ENCODE measurements at places on chromosomes 1 and 21. TPM values are rescaled to one million over a fixed set of nuclear protein-coding genes. Genes with fewer than 3 reads are reported as not detected.
A peak's percentile ranks its signal among the peaks of the same experiment; 100 is the strongest.

PRKAA2 gene
- 8.4 TPM for total RNA-seq

AUNIP gene
- 6.2 TPM for total RNA-seq

RAB42 gene
- total RNA-seq: 14.5 TPM

DENND2C gene
- total RNA-seq: 0.29 TPM

PRELP gene
- total RNA-seq: not detected

CD2 gene
- not detected for total RNA-seq

TMCO2 gene
- not detected for total RNA-seq

FCGR3A gene
- not detected for total RNA-seq

PTTG1IP gene
- total RNA-seq: 311 TPM

RXRG gene
- not detected for total RNA-seq

SFN gene
- 213 TPM for total RNA-seq

DNA sequence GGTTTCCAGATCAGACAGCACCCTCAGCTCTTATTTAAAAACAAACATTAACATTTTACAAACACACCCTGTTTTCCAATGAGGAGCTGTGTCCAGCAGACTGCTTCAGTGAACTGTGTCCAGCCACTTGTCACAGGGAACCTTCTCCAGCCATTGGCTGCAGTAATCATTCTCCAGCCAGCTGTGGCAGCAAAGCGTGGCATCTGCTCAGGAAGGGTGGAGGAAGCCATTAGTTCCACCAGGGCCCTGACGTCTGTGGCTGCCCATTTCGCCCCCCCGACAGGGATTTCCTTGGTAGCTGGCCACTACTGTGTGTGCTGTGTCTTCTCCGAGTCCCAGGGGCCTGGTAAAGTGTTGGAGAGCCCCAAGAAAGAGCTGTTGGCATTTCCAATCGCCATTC, 62.9 kb upstream of the SELENON start:
- peak; percentile 78 for DNase-seq

DNA sequence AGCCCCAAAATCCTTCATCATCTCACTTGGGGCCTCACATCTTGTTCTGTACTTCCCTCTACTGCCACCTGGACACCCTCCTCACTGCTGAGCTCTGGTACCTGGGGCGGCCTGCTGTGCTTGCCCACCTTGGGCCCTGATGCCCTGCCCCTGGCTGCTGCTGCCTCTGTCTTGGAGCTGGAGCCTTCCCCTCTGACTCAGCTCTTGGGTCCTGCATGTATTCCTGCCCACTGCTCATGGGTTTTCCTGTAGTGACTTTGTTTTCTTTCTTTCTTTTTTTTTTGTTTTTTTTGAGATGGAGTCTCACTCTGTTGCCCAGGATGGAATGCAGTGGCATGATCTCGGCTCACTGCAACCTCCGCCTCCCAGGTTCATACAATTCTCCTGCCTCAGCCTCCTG, 37.5 kb downstream of the TRAPPC10 start:
- no peak for DNase-seq

DNA sequence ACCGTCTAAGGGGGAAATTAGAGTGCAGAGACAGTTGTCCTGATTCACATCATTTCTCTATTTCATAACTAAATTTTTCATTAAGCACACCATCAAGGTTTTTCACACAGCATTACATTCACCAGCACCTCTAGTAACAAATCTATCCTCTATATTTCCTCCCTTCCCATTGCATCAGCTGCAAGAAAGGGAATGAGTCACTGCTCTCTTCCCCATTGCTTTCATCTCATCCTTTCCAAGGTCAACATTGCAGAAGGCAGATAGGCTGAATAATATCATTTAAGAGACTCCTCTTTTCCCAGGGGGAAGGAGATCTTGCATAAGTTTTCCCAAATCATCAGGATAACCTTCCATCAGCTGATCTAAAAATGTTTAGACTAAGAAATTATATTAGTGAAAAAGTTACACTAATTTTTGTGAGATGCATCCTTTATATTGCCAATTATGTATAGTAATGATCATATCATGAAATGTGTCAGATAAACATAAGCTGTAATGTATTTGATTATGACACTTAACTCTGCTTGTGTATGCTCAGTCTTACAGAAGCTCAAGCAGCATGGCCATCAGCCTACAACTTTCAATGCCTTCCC, 4.3 kb downstream of the INTS7 start:
- no peak for DNase-seq

GRCh38 chr21:28705616-28706015, 287.1 kb downstream of the LTN1 start:
- no peak for DNase-seq

DNA sequence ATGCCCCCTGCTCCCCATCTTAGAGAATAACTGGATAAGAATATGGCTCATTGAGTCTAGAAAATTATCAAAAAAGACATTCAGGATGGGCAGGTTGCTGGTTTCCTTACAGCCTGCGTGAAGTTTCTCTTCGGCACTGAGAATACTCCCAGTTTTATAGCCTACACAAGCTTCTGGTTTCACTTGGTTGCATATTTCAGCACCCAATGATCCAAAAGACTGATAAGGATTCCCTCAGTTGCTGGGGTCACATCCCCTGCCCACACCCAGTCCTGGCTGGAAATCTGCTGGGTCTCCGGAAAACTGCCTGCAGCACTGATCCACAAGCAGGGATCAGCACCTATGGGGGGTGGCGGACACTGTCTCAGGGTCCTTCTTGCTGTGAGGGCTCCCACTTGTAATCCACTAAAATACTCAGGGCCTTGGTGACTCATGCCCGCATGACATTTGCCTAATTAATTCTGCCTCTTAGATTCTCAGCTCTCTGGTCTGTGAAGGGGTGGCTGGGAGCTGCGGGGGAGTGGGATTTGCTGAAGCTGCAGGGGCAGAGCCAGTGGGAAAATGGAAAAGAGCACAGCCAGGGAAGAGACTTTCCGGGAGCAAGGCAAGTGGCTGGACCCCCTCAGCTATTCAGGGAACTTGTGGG, 142.5 kb downstream of the ZNF648 start:
- no peak for DNase-seq

- DNase-seq: no peak
These were observed 35.1 kb upstream of the GRIK3 start for GRCh38 chr1:37069406-37069805.

DNA sequence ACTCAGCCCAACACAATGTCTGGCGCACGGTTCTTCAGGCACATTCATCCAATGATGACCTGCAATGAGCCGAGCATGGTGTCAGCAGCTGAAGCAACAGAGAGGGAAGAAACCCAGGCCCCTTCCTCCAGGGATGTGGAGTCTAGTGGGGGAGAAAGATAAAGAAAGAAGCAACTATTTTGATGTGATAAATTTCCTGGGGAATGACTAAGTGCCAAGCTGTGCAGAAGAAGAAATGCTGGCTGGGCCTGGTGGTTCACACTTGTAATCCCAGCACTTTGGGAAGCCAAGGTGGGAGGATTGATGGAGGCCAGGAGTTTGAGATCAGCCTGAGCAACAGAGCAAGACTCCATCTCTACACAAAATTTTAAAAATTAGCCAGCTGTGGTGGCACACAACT, 561.8 kb downstream of the KIF26B start:
- no peak for DNase-seq

- no peak for DNase-seq
These were observed 68.4 kb upstream of the TLR5 start for GRCh38 chr1:223211323-223211985.

- peak; percentile 1 for DNase-seq
These were observed 34.2 kb downstream of the KRTAP10-1 start for GRCh38 chr21:44505673-44506278.

DNA sequence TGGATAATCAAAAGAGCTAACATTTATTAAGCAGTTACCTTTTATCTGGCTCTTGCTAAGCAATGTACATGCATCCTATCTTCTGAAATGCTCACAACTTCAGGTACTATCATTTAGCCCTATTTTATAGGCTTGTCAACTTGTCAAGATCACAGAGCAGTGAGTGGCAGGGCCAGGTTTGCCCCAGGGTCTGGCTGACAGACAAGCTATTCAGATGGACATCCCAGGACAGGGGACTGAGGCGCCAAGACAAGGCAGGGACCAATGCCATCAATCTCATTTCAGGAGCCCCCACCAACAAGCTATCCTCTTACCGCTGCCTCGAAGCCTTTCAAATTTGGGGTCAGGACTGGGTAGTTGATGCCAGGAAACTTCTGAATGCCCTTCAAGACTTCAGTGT, 8.9 kb downstream of the HMGCL start:
- DNase-seq: no peak

DNA sequence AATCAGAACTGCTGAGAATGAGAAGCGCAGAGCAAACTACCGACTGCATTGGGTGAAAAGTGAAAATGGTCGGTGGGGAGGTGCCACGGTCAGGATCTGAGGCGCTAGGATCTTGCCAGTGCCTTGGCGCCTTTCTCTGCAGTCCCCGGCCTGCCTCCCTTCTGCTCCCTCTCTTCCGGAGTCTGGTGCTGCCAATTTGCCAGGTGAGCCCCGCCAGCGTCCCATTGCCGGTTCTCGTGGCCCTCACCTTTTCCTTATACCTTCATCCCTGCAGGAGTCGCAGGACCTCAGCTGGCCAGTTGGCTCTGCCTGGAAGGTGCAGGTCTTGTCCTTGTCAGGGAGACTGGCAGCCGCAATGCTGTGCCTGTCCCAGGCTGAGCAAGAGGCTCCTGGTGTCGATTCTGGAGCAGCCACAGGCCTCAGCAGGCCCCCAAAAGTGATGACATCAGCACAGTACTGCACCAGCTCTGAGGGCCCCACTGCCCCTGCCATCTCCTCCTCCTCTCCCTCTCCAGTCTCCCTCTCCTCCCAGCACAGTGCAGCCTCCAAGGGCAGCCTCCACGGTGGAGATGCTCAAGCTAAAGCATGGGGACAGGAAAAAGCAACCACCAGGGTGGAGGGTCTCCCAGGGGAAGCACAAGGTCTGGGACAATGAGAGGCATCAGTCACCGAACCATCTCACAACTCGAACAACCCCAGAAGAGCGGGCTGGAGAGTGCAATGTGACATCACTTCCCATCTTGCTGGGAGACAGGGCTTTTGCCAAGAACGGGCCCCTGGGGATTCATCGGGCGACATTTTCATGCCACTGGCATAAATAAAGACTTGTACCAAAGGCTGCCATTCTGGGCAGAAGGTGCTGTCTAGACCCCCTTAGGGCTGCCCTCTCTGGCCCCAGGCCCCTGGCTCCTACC, 37.1 kb upstream of the H6PD start:
- no peak for DNase-seq

GRCh38 chr1:107965110-107965991, at the start of gene VAV3:
Gene VAV3, minus strand, starts transcription at chr1:107965180. Its CDS starts 311 bp downstream, at chr1:107964869.
- no peak for DNase-seq

DNA sequence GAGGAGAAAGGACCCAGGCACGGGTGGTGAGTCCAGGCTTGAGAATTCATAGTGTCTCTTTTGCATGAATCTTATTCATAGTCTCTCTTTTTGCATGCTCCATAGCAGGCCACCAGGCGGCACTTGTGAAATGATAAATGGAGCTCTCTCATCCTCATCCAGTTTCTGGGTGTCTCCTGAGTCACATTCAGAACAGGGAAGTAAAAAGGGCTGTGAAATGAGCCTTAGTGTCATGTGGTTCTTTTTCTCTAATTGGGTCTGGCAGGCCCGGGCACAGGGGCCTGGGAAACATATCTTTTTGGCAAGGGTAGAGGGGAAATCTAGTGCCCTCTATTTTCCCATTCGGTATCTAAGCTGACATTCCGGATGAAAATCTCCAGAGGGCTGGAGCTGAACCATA, 19.1 kb upstream of the NCF2 start:
- no peak for DNase-seq

- DNase-seq: no peak
These were observed 456.2 kb downstream of the KCNT2 start for GRCh38 chr1:196152086-196152485.

DNA sequence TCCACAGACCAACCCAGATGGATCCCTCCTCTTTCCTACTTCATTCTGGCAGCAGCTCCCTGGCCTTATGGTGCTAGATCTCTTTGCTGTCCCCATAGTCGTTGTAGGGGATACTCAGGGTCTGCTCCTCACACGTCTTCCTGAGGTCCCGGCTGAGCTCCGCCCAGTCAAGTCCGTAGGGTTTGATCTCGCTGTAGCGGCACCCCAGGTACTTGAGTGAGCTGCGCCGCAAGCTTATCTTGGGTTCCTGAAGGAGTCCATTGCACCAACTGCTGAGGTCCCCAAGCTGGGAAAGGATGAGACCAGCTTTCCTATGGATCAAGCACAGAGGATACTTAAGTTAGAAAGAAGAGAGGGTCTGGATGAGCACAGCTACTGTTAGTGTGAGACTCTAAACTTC, 300.3 kb downstream of the ASTN1 start:
- no peak for DNase-seq

- DNase-seq: peak; percentile 15
These were observed 73.1 kb upstream of the GJB5 start for GRCh38 chr1:34681480-34682451.

GRCh38 chr1:22531251-22531650, 32.0 kb upstream of the EPHA8 start:
- DNase-seq: no peak

GRCh38 chr1:152626744-152627143, 3.8 kb upstream of the LCE3A start:
- no peak for DNase-seq

DNA sequence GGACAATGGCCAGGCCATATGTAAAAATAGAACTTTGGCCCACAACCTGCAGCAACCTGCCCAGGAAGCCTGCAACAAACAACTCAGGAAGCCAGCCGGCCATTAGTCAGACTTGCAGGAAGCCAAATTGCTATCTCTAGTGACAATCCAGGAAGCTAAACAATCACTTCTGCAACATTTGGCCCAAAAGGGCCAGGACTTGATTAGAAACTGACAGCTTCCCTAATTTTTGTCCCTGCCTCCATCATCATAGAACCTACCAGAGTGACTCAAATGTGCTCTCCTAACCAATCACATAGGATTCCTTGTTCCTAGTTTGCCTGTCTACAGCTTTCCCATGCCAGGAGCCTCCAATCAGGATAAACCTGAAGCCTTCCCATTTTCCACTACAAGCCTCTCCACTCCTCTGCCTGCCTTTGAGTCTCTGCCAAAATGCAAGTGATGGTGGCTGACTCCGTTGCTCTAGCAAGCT, 639.3 kb downstream of the PTPRU start:
- no peak for DNase-seq

DNA sequence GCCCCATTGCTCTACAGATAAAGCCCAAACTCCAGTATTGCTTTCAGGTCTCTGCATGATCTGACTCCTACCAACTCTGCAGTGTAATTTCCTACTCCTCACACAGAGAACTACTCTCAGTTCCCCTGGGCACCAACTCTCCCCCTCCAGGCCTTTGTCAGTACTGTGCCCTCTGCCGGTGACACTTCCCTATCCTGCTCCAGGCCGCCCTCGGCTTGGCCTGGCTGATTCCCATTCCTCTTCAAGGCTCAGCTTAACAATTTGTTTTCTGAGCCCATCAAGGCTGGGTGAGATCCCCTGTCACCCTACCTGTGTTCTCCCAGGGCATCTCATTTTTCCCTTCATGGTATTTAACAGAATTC, 2.6 kb downstream of the SLAMF8 start:
- no peak for DNase-seq

- DNase-seq: no peak
These were observed 21.5 kb downstream of the PADI2 start for GRCh38 chr1:17097787-17098186.
